GM12891 (cell line): ENCODE measurements at places on chromosomes 1 and 21.

- DNase-seq: no peak
Observed at GRCh38 chr1:235107368-235108184, 21.1 kb downstream of the TOMM20 start.

- DNase-seq: no peak
Observed at GRCh38 chr1:226217273-226217672, 6.2 kb upstream of the MIXL1 start.

GRCh38 chr1:162133566-162133965 is 64.1 kb downstream of the NOS1AP start:
- DNase-seq: no peak

DNA sequence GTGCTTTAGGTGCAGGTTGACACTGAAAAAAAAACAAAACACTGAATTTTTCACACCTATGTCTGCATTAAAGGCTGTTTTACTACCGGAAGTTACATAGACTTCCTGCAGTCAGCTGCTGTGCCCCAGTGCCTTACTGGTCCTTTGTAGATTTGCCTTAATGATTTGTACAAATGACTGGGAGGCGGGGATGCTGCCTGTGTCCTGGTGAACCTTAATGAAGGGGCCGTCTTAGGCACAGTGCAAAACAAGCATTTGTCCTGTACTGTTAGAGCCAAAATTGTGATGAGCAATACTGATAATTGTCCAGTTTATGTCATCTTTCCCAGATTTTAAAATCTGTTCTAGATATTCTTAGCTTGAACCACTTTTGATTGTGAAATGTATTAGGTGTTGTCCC is 90.9 kb upstream of the PGD start:
- no peak for DNase-seq

DNA sequence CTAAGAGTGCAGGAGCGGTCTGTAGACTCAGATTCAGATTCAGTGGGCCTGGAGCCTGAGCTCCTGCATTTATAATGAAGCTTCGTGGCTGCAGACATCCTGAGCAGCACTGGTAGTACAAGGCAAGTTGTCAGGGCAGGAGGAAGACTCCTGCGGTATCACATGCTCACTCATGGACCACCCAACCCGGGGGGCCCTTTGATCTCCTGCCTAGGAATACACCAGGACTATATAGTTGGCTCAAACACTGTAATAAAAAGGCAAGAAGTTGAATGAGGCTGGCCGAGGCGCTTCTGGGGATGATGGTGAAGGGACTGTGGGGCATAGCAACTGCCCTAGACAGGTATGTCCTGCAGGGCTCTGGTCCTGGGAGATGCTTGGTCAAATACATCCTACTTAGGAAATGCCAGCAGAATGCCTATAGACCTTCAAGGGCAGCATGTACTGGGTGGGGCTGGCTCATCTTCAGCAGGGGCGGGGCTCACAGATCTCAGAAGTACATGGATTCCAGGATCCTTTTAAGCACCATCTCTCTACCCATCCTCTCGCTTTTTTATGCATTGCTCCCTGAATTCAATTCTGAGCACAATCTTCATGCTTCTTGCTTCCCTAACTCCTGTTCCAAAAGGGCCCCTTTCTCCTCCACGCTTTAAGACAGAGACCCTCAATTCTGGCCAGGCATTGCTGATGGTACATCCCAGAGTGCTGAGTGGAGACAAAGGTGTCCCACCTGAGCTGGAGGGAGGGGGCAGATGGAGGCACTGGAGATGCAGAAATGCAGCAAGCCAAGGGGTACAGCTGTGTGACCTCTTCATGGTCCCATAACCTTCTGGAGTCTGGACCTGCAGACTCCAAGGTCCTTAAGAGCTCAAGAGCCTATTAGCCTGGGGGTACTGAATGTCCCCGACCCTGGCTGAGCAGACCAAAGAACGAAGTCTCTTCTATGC is 2.1 kb upstream of the RAP1GAP start:
- DNase-seq: no peak

DNA sequence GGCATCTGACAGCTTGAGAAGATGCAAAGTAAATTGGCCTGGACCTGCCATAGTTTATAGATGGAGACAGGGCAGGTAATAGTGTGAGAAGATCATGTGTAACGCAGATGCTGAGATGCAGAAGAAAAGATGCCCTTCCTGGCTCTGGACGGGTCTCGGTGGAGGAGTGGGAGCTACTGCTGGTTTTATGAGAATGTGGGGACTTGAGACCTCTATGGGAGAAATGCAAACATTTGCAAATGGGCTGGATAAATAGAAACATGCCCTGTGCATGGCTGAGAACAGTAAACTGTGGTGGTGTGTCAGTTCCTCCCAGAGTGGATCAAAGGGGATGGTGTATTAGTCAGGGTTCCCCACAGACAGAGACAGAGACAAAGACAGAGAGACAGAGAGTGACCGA is 21.9 kb downstream of the UBASH3A start:
- no peak for DNase-seq

- DNase-seq: no peak
Observed at GRCh38 chr1:208289716-208290115, 45.5 kb upstream of the PLXNA2 start.

DNA sequence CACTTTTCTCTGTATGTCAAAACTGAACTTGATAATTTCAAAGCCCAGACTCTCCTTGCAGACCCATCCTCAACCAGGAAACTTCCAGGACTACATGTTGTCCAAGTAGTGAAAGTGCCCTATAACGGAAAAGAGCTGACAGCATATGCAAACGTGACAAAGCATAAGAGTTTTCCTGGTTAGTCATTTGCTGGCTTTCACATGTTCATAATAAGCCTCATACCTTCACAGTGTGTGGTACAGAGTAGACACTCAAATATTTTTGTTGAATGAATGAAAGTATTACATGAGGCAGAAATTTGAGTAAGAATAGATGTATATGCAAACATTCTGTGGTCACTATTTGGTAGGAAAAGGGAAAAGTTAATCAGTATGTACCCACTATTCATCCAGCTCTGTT is 473.3 kb downstream of the MRPL39 start:
- no peak for DNase-seq

DNA sequence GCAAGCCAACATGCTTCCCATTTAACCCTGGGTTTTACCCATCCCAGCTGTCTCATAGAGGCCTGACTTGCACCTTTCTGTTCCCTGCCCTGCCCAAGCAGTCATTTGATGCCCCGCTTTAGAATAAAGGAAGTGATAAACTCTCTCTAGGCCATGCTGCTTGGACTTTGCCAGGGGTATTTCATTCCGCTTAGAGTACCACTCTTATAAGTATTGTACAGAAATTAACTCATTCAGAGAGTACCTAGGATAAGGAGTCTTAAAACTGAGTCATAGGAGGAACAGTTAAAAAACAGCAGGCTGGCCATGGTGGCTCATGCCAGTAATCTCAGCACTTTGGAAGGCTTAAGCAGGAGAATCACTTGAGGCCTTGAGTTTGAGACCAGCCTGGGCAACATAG is 21.0 kb upstream of the LYST start:
- no peak for DNase-seq

DNA sequence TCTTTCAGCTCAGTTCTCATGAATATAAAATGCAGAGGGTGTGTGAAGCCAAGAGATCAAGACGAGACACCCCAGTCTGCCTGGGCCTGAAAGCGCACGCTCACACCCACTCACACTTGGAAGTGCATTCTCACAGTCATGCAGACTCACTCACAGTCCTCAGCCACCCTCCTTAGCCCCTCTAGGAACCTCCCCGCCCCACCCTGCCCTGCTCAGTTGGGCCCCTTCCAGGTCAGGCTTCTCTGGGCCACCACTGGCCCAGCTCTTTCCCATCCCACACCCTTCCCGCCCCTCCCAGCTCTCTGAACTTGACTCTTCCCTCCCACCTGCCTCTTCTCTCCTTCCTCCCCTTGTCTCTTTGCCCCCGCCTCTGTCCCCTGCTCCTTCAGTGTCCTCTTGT is 93.8 kb downstream of the EPHB2 start:
- DNase-seq: no peak

- no peak for DNase-seq
Observed at GRCh38 chr1:52554756-52555155, 1.9 kb upstream of the TUT4 start.

DNA sequence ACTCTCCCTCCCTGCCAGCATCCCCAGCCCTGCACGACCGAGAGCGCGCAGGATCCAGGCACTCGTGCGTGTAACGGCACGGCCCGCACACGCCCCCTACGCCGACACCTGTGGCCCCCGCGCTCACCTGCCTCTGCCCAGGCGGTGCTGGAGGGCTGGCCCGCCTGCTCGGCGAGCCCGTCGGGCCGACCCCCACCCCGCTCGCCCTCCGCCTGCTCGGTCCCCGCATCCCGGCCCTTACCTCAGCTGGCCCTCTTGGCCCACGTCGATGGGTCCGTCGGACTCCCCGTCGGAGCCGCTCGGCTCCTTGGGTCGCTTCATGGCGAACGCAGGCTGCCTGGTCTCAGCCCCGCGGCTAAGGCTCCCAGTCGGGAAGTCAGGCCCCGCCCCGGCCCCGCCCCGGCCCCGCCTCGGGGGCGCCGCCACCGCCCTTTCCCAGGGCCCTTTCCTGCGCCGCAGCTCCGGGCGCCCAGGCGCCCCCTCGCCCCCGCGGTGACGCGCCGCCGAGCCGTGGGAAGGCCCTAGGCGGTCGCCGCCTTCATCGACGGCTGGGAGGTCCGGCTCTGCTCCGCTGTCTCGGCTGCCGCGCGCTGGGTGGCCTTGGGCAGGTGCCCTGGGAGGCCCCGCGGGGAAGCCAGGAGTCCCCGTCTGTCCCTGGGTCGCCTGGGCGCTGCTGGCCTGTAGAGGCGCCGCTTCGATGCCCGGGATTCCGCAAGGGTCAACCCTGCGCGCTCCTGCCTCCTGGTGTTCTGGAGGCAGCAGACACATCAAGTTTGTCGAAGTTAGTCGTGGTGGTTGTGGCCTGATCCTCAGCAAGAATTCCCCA is at the start of gene HEYL:
TSS of gene HEYL (minus strand) at position 339 of the 826 bp plus-strand sequence. CDS start at position 321, 18 bp downstream.
- DNase-seq: peak; percentile 65

DNA sequence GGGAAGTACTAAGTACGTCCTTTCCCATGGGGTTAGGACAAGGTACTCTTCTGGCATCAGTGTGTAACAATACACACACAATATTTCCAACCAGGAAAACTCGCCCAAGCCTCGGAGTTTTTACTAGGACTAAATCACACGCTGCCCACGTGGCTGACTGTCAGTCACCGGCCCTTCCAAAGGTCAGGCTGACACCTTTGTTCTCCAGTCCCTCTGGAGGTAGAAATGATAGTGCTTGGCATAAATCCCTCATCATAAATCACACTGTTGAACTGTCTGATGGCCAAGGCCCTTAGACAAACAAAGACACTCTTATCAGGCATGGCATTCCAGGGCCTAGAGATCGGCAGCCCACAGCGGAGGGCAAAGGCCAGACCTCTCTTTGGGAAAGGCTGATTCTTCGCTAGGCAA is 16.9 kb upstream of the SLAMF9 start:
- no peak for DNase-seq

- peak; percentile 28 for DNase-seq
Observed at GRCh38 chr1:212607206-212607912, 1.2 kb upstream of the ATF3 start.

DNA sequence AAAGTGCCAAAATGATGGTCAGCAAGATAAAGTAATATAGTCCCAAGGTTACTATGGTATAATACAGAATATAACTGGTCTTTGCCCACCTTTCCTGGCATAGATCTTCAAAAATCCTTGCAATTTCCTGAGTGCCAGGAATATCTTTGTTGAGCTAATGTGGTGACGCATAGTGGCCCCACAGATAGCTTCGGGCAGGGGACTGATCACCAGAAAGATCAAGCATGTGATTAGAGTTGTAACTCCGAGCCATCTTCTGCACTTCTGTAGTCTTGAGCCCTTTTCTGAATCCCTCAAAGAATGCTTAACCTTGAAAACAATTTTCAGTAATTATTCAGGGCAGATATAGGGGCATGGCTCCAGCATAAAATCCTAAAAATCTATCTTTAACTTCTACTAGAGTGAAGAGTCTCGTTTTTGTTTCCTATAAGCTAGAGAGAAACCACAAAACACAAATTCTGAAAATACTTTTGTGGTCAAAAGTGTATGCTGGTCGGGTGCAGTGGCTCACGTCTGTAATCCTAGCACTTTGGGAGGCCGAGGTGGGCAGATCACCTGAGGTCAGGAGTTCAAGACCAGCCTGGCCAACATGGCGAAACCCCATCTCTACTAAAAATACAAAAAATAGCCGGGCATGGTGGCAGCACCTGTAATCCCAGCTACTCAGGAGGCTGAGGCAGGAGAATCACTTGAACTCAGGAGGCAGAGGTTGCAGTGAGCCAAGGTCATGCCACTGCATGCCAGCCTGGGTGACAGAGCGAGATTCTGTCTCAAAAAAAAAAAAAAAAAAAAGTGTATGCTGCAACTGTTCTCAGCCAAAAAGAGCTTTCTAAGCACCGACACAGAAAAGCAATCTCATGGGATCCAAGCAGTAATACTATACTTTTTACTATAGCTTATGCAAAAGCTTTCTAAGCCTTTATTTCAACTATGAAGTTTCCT is 62.8 kb downstream of the NVL start:
- no peak for DNase-seq

DNA sequence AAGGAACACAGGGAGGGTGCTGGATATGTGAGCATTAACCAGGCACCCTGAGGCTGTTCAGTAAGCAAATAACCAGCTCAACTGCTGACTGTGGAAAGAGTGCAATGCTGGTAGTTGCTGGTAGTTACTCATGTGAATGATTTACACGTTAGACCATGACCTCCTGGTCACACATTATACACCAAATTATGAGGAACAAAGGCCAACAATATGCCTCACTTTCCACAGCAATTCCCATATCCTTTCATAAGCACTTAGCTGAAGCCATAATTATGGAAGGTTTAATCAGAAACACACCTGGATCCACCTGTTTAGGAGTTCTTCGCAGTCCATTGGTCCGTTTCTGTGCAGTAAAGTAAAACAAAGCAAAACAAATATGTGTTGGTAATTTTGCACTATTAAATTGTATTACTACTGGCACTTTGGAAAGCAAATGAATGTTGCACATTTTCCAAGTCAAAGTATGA is 281.8 kb downstream of the VAV3 start:
- DNase-seq: no peak

- no peak for DNase-seq
Observed at GRCh38 chr1:7628273-7628672, 142.8 kb upstream of the VAMP3 start.

DNA sequence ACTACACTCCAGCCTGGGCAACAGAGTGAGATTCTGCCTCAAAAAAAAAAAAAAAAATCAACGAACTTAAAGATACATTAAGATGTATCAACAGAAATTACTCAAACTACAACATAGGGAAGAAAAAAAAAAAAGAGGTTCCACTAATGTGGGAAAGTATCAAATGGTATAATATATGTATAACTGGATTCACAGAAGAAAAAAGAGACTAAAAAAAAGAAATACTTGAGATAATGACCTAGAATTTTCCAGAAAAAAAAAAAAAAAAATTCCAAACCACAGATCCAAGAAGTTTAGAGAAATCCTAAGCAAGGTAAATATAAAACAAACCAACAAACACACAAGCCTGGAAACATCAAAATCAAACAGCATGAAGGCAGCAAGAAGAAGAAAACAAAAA is 45.5 kb downstream of the EIF4G3 start:
- DNase-seq: no peak

- DNase-seq: no peak
Observed at GRCh38 chr1:206682111-206682510, 2.6 kb upstream of the MAPKAPK2 start.
